ENCODE measurements at places on chromosomes 5 and 9.

DNA sequence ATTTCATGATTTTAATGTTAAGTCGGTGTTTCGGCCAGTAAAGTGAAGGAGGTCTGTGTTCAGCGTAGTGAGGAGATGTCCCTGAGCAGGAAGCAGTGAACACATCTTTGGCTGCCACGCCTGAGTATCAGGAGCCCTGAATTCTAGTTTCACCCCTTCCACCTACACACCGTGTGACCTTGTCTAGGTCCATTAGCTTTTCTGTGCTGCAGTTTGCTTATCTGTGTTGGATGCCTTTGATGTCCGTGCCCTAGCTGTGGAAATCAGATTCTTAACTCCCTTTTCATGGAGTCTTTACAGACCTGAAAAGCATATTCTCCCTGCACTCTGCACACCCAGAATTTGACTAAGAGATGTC, 601 bp downstream of the FBXO38 start:
- peak; percentile 20 for DNase-seq

- peak; percentile 79 for DNase-seq
These were observed 29.5 kb downstream of the MTAP start for GRCh38 chr9:21831841-21832509.

DNA sequence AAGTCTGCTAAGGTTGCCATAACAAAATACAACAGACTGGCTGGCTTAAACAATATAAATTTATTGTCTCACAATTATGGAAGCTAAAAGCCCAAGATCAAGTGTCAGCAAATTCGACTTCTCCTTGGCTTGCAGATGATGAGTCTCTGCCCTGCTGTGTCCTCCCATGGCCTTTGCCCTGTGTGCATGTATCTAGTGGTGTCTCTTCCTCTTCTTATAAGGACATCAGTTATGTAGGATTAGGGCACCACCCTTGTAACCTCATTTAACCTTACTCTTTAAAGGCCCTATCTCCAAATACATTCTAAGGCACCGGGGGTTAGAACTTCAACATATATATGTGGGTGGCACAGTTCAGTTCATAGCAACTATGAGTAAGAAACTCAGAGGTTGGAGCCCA, 157.9 kb upstream of the RASA1 start:
- DNase-seq = no peak

- no peak for DNase-seq
These were observed 861 bp downstream of the NTRK2 start for GRCh38 chr9:84670138-84671041.

- DNase-seq = peak; percentile 96
These were observed at the start of gene RFX3 for GRCh38 chr9:3525836-3526164. TSS of gene RFX3 (minus strand) at chr9:3526001. CDS start at chr9:3395588, 130,413 bp downstream.

GRCh38 chr9:121299467-121300282, 31.7 kb downstream of the GSN start:
- DNase-seq = no peak

All from MCF 10A (cell line).